ENCODE measurements at places on chromosomes 6 and 20. TPM values are rescaled to one million over a fixed set of nuclear protein-coding genes. Genes with fewer than 3 reads are reported as not detected.

The TGM3 gene
- total RNA-seq: not detected

The STK38 gene
- total RNA-seq: 10.5 TPM

DNA sequence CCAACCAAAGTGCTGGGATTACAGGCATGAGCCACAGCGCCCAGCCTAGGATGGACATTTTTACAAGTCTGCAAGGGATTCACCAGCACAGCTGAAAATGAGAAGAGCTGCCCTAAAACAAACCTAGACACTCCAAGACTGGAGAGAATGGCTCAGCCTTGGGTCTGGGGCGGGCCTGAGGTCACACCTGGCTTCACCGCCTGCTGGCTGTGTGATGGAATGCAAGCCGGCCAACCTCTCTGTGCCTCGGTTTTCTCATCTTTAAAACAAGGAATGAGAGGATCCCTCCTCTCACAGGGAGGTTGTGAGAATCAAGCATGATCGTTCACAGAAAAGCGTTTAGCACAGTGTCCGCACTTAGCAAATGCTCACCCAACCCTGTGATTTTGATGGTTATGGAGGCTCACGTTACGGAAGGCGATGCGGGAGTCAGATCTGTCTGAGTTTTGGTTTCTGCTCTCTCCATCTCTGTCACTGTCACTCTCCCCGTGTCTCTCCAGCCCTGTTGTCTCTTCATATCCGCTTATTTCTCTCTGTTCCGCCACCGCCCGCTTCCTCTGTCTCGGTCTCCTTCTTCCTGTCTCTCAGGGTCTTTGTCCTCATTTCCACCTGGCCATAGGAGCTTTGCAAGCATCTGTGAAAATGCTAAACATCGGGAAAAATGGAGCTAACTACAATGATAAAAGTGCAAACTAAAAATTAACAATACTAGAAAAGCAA is 47.6 kb downstream of the CEBPB start:
- no peak for DNase-seq

DNA sequence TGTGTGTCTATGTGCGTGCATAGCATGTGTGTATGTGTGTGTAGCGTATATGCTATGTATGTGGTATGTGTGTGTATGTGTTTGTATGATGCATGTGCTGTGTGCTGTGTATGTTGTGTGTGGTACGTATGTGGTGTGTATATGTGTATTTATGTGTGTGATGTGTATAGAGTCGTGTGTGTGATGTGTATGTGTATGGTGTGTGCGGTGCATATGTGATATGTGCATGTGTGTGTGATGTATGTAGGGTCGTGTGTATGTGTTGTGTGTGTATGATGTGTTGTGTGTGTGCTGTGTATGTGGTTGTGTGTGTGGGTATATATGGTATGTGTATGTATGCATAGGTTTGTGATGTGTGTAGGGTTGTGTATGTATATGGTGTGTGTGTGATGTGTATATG is 46.6 kb upstream of the TMEM170B start:
- DNase-seq: no peak

- DNase-seq: no peak
Measured at GRCh38 chr6:74000666-74001490, 304.9 kb downstream of the CD109 start.

The TREM1 gene
- total RNA-seq: not detected

The GJA1 gene
- total RNA-seq: 85.0 TPM

GRCh38 chr6:89599727-89600126 is 38.8 kb downstream of the LYRM2 start:
- no peak for DNase-seq

The RAET1E gene
- total RNA-seq: not detected

DNA sequence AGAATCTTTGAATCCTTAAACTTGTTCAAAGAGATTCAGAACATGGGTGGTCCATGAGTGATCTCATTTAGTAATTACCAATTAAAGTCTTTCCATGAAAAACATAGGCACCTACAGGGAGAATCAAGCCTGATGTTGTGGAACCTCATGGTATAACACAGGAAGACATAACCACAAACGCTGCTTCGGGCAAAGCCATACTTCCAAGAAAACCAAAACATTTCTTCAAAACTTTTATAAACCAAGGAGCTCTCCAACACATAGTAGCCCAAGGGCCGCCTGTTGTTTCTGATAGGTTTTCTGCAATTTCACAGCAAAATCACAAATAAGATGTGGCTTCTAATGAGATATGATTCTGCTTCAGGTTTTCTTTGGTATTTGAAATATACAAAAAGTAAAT is 2.5 kb downstream of the CHD6 start:
- no peak for DNase-seq

Measured in ascending aorta (tissue), 2 donors.